ENCODE measurements at places on chromosomes 12 and 14.
A peak's percentile ranks its signal among the peaks of the same experiment; 100 is the strongest.

DNA sequence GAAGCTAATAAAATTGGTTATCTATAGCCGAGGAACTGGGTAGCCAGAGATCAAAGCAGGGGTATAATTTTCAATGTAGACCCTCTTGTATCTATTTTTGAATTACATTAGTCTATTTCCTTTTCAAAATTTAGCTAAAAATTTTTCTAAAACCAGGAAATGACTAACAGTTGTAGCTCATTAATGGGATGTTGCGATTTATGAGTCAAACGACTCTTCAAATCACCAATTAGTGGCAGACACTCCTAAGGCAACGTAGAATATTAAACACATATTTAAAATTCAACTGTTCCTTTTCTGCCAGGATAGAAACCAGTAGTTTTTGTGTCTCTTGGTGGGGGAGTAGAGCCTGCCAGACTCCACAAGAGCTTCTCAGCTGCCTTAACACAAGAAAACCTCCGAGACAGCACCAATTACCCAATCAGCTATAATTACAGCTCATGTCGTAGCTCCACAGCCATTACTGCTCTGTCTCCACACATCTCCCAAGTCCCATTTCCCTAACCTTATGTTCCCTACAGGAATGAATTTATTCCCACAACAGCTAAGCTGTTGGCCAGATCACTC is 26.9 kb downstream of the GCN1 start:
- no peak for DNase-seq

DNA sequence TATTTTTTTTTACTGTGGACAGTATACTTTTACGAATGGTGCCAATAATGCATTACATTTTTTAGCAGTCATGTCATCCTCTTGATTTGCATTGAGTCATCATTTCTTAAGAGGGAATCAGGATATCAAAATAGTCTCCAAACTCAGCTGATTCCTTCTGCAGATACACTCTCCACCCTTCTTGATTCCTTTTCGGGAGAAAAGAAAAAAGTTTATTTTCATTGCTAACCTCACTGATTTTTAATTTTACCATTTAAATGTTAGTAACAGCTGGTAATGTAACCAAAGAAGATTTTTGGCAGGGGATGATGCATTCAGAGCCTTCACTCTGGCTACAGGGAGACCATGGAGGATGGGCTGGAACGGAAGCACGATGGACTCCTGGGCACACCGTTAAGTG is 47.5 kb downstream of the MRPL42 start:
- no peak for DNase-seq

DNA sequence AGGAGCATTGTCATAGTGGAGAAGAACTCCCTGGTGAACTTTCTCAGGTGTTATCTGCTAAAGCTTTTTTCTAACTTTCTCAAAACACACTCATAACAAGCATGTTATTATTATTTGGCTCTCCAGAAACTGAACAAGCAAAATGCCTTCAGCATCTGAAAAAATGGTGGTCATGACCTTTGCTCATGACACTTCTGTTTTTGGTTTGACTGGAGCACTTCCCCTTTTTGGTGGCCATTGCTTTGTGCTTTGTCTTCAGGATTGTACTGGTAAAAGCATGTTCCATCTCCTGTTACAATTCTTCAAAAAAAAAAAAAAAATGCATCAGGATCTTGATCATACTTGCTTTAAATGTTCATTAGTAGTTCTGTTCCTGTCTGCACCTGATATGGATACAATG is 1241.6 kb upstream of the USP15 start:
- no peak for DNase-seq

DNA sequence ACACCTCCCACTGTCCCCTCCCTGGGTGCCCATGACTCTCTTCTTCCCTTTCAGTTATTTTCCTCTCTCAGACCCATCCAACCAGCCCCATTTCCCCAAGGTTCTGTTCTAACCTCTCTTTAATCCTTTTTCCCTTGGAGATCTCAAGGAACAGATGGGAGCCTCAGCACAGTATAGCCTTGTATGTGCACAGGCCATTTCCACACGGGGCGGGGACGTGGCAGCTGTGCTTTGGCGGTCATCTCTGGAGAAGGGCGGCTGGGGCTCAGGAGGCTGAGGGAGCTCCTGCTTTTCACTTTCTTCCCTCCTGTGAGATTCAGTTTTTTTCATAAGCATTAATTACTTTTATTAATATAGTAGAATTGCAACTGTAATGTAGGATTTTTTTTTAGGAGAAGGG is 212.2 kb downstream of the ZFP36L1 start:
- no peak for DNase-seq

GRCh38 chr12:49529414-49529813 is 9.4 kb upstream of the KCNH3 start:
- DNase-seq, result no peak

- DNase-seq, result no peak
These were observed 69.9 kb downstream of the ASCL4 start for GRCh38 chr12:107844312-107844921.

GRCh38 chr12:99529966-99530365 is 117.6 kb upstream of the GARIN6 start:
- DNase-seq, result no peak

- DNase-seq, result no peak
These were observed 301.9 kb downstream of the CCER1 start for GRCh38 chr12:90653040-90653439.

GRCh38 chr14:100346306-100347091 is 23.4 kb downstream of the SLC25A47 start:
- DNase-seq, result peak; percentile 55

GRCh38 chr14:98647754-98648153 is 624.2 kb downstream of the BCL11B start:
- DNase-seq, result no peak

DNA sequence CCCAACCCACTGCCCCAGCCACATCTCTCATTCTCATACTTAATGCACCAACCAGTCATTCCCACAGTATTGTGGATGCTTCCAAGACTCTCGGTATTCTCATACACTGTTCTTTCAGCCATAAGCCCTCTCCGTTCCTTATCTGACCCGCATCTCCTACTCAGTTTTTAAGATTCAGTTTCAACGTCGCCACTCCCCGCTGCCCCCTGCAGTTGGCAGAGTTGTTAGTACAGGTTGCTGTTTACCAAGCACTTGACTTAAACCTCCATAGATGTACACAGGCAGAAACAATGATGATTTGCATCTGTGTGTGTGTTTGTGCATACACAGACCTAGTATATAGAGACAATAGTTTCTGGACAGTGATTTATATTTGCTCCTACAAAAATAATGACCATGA is 40.2 kb downstream of the PAH start:
- DNase-seq, result no peak

DNA sequence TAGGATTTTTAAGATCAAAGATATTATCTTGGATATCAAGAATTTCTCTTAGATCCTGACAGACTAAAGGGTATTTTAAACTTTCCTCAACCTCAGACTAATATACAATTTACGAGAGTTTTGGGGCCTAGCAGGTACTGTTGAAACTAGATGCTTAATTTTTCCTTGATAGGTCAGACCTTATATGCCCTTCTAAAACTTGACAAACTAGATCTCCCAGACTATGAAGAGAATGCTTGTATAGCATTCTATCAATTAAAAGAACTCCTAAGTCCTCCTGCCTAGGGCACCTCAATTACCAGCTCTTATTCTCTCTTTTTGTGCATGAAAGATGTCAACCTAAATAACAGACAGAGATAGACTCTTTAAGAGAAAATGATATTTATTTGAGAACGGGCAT is 60.4 kb upstream of the TRIM9 start:
- DNase-seq, result no peak

- DNase-seq, result peak; percentile 76
These were observed 378.5 kb downstream of the ADGRD1 start for GRCh38 chr12:131332224-131332623.

DNA sequence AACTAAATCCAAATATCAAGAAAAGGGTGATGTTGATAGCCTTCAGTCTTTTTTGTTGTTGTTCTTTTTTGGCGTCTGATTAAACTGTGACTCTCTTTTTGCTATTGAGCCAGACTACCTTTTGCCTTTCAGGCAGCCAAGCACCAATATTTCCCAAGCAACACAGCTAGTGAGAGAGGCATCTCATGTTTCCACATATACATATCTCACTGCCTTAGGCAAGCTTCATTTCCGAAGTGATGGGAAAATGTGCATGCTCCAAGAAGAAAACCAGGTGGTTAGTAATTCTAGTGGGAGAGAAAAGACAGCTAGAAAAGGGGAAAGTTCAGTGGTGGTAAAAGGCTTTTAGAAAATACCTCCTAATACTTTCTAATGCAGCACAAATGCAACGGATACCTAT is 277.7 kb downstream of the TMTC2 start:
- DNase-seq, result no peak

DNA sequence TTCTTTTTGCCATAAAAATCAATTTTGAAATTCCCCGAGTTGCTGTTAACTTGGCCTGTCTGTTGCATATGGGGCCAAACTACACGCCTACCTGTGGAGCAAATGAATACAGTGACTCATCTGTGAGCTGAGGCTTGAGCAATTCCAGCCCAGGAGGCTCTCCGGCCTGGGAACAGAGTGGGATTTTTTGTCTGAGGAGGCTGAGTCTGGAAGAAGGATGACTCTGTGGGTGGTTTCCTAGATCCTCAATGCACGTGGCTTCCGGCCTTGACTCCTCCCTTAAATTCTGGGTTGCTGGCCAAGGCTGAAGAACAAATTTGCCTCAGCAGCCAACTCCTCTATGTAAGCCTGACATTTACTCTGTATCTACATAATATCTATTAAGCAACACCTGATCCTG is 124.1 kb downstream of the SSPN start:
- no peak for DNase-seq

GRCh38 chr14:87264272-87264785 is 728.7 kb downstream of the GALC start:
- no peak for DNase-seq

DNA sequence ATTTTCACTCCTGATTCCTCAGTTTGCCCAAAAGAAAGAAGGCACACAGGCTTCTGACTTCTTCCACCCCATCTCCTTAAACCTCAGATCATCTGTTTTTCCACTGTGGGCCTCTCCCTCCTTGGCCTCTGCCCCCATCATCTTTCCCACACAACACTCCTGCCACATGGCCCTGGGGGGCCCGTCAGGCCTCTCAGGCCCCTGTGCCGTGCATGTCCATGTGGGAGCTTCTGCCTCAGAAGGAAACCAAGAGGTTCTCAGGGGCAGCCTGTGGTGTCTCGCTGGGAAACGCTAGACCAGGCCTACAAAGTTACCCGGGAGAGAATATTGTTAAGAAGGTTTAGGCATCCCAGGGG is 8.0 kb downstream of the KLHL33 start:
- DNase-seq, result no peak

GRCh38 chr12:82789674-82790073 is 103.0 kb downstream of the TMTC2 start:
- DNase-seq, result no peak

- no peak for DNase-seq
These were observed 176.2 kb downstream of the FBXL14 start for GRCh38 chr12:1418144-1418543.

Measured in mesenteric fat pad (tissue), 1 donor.